Tibial nerve (tissue), 4 donors: ENCODE measurements at places on chromosomes 12 and 14. TPM values are rescaled to one million over a fixed set of nuclear protein-coding genes. Genes with fewer than 3 reads are reported as not detected.

DNA sequence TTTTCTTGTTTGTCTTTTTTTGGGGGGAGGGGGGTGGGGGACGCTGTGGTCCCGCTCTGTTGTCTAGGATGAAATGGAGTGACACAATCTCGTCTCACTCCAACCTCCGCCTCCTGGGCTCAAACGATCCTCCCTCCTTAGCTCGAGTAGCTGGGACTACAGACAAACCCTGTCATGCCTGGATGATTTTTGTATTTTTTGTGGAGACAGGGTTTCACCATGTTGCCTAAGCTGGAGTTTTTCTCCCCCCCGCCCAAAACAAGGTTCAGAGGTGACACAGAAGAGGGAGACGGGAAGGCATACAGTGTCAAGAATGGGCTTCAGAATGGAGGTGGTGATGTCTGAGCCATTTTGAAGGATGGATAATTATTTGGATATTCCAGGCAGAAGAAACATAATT is 116.9 kb upstream of the ATF1 start:
- no peak for DNase-seq
- H3K4me3 ChIP-seq = no peak overlapping the region
- no peaks in the 10 kb centered on the region for H3K27me3 ChIP-seq
- no peaks in the 10 kb centered on the region for H3K36me3 ChIP-seq
- no peak overlapping the region for H3K27ac ChIP-seq

The DACT1 gene
- 87.2 TPM for total RNA-seq

GRCh38 chr12:70264067-70264867 is 21.0 kb downstream of the CNOT2 start:
- no peak for DNase-seq
- H3K27me3 ChIP-seq = no peaks in the 10 kb centered on the region
- no peak overlapping the region for H3K27ac ChIP-seq
- H3K36me3 ChIP-seq = no peaks in the 10 kb centered on the region

DNA sequence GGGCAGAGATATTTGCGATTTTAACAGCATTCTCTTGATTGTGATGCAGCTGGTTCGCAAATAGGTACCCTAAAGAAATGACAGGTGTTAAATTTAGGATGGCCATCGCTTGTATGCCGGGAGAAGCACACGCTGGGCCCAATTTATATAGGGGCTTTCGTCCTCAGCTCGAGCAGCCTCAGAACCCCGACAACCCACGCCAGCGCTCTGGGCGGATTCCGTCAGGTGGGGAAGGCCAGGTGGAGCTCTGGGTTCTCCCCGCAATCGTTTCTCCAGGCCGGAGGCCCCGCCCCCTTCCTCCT is 271 bp upstream of the PSEN1 start:
- H3K27ac ChIP-seq = peak overlapping the region; percentile 99
- no peaks in the 10 kb centered on the region for H3K4me1 ChIP-seq
- H3K36me3 ChIP-seq = no peaks in the 10 kb centered on the region
- no peak for DNase-seq
- H3K4me3 ChIP-seq = peak overlapping the region; percentile 93

GRCh38 chr14:47763188-47763854 is 87.9 kb upstream of the MDGA2 start:
- no peak for DNase-seq
- no peak overlapping the region for H3K27ac ChIP-seq
- no peaks in the 10 kb centered on the region for H3K27me3 ChIP-seq
- H3K4me3 ChIP-seq = no peak overlapping the region
- H3K4me1 ChIP-seq = no peaks in the 10 kb centered on the region

DNA sequence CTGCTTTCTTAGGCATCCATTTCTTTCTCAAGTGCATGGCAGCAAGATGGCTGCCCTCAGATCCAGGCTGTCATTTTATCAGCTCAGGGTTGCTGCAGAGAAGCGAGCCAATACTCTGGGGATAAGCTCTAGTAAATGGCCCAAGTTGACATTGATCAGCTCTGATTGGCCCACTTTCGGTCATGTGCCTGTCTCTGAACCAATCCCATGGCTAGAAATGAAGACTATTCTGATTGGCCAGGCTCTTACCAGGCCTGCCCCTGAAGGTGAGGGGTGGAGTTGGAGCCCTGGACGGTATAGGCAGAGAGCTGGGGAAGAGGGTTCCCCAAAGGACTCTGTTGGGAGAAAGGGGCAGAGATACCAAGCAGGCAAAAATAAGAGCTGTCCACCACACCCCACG is 41.4 kb downstream of the MYO1H start:
- no peaks in the 10 kb centered on the region for H3K36me3 ChIP-seq
- no peak overlapping the region for H3K27ac ChIP-seq
- H3K27me3 ChIP-seq = no peaks in the 10 kb centered on the region
- no peak for DNase-seq

DNA sequence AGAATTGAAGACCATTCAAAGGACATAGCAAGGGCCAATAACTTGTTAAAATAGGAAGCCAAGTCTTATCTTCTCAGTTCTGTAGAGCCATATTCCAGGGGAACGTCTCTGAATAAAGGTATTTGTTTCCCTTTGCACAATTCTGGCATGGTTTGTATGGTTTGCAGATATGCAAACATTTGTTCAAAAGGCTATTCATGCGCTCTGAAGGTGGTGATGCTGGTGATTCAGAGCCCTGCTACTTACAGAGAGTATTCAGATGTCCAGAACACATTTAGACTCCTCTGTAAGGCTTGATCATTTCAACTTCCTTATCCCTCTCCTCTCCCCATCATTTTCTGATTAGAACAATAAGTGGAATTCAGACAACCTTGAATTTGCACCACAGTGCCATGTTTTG is 35.9 kb downstream of the SLC4A8 start:
- H3K27ac ChIP-seq = no peak overlapping the region
- DNase-seq = no peak
- no peaks in the 10 kb centered on the region for H3K4me1 ChIP-seq
- H3K4me3 ChIP-seq = no peak overlapping the region
- no peaks in the 10 kb centered on the region for H3K27me3 ChIP-seq

GRCh38 chr14:69741055-69741454 is 25.9 kb upstream of the SRSF5 start:
- H3K27me3 ChIP-seq = no peaks in the 10 kb centered on the region
- H3K27ac ChIP-seq = no peak overlapping the region
- H3K4me3 ChIP-seq = no peak overlapping the region
- H3K36me3 ChIP-seq = no peaks in the 10 kb centered on the region
- DNase-seq = no peak

The IPO4 gene
- total RNA-seq = 25.7 TPM

DNA sequence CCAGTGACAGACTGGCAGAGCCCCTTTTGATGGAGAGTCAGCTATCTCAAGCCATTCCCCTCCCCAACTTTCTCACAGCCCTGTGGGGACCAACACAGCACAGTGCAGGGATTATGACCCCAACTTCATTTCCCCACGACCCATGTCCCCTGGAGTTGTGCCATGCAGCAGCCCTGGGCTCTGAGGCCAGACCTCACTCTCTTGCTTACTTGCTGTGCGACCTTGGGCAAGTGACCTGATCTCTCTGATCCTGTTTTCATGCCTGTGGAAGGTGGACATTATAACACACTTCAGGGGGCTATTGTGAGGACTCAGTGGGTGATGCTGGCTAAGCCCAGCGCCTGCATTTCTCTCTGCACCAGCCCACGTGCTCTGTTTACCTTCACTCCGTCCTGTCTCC is 14.1 kb downstream of the OTUB2 start:
- peaks cover 24% of the 10 kb centered on the region for H3K36me3 ChIP-seq
- no peak overlapping the region for H3K27ac ChIP-seq
- DNase-seq = no peak
- H3K27me3 ChIP-seq = no peaks in the 10 kb centered on the region

GRCh38 chr14:31950331-31950730 is 126.8 kb upstream of the ARHGAP5 start:
- no peaks in the 10 kb centered on the region for H3K36me3 ChIP-seq
- no peak for DNase-seq
- peaks cover 21% of the 10 kb centered on the region for H3K4me1 ChIP-seq
- H3K27ac ChIP-seq = no peak overlapping the region

The DHRS7 gene
- 126 TPM for total RNA-seq

- H3K27me3 ChIP-seq = no peaks in the 10 kb centered on the region
- H3K27ac ChIP-seq = no peak overlapping the region
- no peaks in the 10 kb centered on the region for H3K4me1 ChIP-seq
- H3K4me3 ChIP-seq = no peak overlapping the region
- H3K36me3 ChIP-seq = no peaks in the 10 kb centered on the region
- no peak for DNase-seq
Measured at GRCh38 chr14:52089218-52089617, 20.4 kb upstream of the NID2 start.

GRCh38 chr12:68435816-68436215 is 103.7 kb upstream of the MDM1 start:
- no peaks in the 10 kb centered on the region for H3K36me3 ChIP-seq
- DNase-seq = no peak
- H3K4me1 ChIP-seq = no peaks in the 10 kb centered on the region
- no peaks in the 10 kb centered on the region for H3K27me3 ChIP-seq
- no peak overlapping the region for H3K4me3 ChIP-seq

The LHX5 gene
- not detected for total RNA-seq

- H3K27ac ChIP-seq = no peak overlapping the region
- H3K4me3 ChIP-seq = no peak overlapping the region
Measured at GRCh38 chr12:99521664-99522063, 125.9 kb upstream of the GARIN6 start.

The MAGOHB gene
- total RNA-seq = 24.5 TPM

The AKAP6 gene
- total RNA-seq = 6.5 TPM
